Stimulated activated CD4-positive, alpha-beta T cell treated with anti-CD3 and anti-CD28 coated beads, TNF-alpha, amount 100 ng/mL, for 4 hours (primary cell): ENCODE measurements at places on chromosomes 11 and 22.

DNA sequence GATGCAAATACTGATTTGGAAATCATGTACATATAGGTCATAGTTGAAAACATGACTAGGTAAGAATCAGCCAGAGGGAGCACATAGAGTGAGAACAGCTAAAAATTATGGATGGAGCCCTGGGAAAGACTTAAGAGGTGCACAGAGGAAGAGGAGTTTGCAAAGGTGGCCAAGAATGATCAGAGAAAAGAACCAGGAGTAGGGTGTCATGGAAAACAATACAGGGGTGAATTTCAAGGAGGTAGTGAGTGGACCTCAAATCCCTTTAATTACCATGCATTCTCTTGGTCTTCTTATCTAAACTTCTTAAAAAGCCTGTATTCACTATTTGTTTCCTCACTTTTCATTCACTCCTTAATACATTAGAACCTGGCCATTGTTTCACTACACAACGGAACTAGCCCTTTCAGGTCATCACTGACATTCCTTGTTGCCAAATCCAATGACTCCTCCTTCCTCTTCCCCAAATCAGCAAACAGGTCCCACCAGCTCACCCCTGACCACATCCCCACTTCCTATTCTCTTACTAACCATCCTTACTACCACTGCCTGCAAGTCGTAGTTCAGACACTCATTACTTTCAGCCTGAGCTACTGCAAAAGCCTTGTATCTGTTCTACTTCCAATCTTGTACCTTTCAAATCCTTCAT lies 22.6 kb downstream of the BUD13 start:
- no peak for DNase-seq

DNA sequence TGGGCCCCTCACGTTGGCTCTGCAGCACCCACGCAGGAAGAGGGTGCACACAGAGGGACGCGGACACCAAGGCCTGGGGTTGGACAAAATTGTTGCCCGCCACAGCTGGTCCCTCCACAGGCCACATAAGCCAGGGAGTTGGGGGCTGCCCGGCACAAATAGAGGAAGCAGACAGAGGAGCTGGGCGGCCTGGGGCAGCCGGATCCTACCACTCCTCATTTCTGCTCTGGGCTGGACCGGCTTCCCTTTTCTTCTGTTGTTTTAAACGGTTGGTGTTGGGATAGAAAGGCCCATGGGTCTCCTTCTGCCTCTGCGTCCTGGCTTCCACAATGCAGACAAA lies 36.4 kb upstream of the LINC01488 start:
- no peak for DNase-seq

DNA sequence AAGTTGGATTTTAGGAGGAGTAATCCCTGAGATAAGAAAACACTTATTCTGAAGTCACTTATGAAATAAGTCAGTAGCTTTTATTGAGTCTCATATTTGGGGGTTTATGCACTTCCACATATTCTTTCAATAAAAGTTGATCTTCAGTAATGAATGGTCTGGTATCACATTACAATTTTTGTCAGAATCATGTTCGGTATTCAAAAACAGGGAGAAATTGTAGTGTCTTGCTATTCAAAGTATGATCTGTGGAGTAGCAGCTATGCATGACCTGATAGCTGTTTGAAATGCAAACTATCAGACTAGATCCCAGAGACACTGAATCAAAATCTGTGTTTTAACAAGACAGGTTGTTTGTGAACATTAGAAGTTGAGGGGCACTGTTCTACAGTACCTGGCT lies 857.6 kb downstream of the METTL15 start:
- DNase-seq, result no peak

- DNase-seq, result no peak
Observed at GRCh38 chr11:126497581-126498122, 142.2 kb downstream of the ST3GAL4 start.

- DNase-seq, result peak; percentile 76
Observed at GRCh38 chr11:57458410-57459163, 1.7 kb upstream of the RTN4RL2 start.
